H4 (cell line): ENCODE measurements at places on chromosomes 7 and 10.

DNA sequence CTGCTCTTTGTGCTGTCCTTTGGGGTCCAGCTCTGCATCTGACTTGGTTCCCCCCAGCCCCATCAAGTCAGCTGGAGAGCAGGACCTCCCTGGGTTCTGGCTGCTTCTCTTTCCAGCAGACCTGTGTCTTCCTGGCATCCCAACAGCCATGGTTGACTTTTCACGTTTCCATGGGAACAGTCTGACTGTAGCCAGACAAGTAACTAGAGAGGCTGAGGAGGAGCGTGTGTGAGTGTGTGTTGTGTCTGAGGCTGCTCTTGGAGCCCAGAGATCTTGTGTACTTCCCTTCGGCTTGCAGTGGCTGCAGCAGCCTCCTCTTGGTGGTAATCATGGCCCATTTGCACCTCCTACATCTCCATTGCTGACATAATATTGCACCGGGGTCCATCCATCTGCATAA is 332.0 kb downstream of the RPS24 start:
- DNase-seq, result no peak

DNA sequence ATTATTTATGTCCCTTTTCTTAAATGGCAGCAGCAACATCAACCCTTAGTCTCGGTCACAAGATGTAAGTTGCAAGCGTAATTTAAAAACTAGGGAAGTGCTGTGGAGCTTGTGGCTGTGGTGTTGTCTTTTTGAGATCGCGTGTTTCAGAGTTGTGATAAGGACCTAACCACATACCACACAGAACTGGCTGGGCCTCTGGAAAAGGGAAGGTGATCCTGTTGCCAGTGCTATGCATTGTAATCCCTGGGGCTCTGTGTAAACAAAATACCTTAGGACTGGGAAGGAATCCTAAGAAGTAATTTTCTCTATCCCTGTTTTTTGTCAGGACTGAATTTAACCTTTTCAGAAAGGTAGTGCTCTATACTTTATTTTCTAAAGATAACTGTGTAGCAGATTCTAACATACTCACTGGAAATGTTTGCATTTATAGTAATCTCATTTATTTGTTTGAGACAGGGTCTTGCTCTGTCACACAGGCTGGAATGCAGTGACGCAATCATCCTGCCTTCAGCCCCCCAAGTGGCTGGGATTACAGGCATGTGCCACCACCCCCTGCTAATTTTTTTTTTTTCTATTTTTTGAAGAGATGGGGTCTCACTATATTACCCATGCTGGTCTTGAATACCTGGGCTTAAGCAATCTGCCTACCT is 60.4 kb downstream of the INPP5F start:
- DNase-seq, result peak; percentile 95

GRCh38 chr7:129553899-129554461 is 51.6 kb downstream of the SMKR1 start:
- peak; percentile 70 for DNase-seq

DNA sequence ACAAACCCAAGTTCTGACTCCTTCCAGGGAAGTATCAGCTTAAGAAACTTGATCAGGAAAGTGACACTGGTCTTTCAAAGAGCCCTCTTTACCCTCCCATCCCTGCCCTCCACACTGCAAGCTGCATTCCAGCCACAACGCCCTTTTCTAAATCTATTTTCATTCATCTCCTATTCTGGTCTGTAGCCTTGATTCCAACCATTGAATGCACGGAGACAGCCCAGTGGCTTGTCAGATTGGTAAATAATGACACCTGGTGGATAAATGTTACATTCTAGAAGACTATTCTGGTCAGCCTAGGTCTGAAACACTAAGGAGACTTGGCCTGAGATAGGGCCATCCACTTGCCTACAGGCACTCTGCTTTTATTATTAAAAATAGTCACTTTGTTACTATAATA is 20.9 kb downstream of the MORN4 start:
- no peak for DNase-seq

DNA sequence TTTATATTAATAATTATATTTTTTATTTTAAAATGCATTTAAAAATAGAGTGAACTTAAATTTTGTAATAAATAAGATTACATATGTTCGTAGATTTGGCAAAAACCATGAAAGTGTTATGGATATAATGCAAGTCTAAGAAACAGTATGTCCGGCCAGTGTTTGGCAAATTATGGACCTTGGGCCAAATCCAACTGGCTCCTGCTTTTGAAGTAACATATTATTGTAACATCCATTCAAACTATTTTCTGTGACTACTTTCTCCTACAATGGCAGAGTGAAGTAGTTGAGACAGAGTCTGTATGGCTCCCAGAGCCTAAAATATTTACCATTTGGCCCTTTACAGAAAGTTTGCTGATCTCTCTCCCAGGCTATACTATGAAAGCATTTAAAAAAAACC is 38.9 kb downstream of the TMEM229A start:
- no peak for DNase-seq

GRCh38 chr10:96327462-96327861 is 23.2 kb downstream of the DNTT start:
- DNase-seq, result no peak

- DNase-seq, result no peak
Measured at GRCh38 chr7:89027781-89028180, 232.2 kb upstream of the TEX47 start.
